ENCODE measurements at places on chromosomes 5 and 9.

DNA sequence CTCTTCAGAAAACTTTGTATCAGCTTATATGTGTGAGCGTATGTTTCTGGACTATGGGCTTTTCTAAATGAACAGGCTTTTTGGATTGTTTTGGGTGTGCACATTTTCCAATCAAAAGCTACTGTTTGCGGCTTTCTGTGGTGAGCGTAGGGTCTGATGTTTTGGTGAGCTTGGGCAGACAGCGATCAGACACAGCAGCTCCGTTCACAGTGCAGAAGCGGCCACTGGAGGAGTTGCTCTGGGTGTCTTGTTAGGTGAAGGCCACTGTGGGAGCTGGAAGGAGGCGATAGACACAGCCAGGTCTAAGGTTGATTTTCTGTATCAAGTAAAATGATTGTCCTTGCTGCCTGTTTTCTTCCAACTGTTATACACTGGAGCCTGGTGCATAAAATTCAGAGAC, 11.1 kb downstream of the PRRC2B start:
- DNase-seq: no peak

DNA sequence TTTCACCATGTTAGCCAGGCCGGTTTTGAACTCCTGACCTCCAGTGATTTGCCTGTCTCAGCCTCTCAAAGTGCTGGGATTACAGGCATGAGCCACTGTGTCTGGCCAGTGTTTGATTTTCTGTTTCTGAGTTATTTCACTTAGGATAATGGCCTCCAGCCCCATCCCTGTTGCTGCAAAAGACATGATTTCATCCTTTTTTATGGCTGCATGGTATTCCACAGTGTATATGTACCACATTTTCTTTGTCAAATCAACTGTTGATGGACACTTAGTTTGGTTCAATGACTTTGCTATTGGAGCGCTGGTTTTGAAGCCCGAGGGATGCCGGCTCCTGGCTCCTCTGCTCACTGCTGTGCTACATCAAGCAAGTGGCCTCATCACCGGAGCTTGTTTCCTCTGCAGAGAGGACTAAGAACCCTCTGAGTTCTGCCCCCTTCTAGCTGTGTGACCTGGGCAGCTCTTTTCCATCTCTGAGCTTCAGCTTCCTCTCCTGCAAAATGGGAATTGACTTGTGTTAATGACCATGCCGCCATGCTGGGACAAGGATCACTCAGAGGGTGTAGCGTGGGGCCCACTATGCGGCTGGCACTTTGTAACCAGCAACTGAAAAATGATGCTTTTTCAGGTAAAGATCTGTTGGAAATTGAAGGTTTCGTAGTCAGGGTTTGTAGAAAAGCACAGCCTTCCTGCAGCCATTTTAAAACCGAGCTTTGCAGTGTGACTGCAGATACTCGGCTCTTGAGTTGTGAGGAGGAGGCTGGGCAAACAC, 4.6 kb upstream of the NEURL1B start:
- peak; percentile 0 for DNase-seq

DNA sequence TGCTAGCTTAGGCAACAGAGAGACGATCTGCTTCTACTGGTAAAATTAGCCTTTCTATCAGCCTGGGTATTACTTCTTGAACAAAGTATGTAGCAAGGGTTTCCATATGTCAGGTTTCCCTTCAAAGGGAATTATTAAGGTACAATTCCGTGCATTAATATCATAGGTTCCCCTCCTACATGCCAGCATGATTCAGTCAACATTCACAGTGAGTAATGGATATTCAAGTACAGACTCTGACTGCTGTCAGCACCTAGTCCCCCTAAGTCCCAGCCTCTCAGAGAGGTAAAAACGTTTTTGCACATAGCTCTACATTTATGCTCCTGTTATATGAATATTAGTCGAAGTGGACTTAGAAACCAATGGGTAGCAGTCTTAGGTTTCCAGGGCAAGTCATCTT, 322.4 kb upstream of the CCNG1 start:
- DNase-seq: no peak

- DNase-seq: no peak
Measured at GRCh38 chr5:156589104-156589945, 260.8 kb upstream of the PPP1R2B start.

GRCh38 chr9:132588098-132588497, 5.7 kb downstream of the BARHL1 start:
- DNase-seq: no peak

GRCh38 chr5:59037941-59038797, 455.3 kb downstream of the RAB3C start:
- no peak for DNase-seq

DNA sequence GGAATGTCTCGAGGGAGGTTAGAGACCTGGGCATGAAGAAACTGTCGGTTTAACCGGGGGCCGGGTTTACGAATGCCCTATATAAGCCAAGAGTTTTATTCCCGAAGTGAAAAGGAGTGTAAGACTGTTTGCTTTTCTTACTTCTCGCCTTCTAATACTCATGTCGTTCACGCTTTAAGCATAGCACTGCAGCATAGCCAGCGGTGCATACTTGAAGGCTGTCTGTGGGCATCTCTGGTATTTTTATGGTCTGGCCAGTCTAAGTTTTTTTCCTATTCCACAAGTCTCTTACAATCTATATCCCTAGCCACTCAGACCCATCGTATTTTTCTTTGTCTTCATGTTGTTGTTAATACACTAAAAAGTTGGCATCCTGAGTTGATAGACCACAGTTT, 1.2 kb downstream of the UHRF2 start:
- no peak for DNase-seq

- DNase-seq: no peak
Measured at GRCh38 chr9:12271421-12271891, 421.7 kb upstream of the TYRP1 start.

DNA sequence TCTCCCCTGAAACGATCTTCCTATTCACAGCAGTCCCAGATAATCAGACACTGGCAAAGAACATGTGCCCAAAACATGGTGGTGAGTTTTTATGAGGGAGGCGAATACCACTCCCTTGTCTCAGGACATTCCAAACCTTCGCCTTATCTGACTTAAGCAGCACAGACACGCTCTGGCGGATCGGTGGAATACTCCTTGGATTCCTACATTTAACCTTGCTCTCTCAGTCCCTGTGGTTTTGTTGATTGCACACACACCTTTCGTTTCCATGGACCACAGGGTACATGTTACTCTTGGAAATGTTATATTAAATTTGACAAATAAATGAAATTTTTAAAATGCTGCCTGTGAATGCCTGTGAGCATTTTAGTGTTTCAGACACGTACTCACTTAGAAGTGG, 87.8 kb upstream of the CPEB4 start:
- no peak for DNase-seq
